ENCODE measurements at places on chromosomes 7 and 10.

GRCh38 chr7:117946151-117946633, 73.0 kb upstream of the CTTNBP2 start:
- peak; percentile 10 for DNase-seq

GRCh38 chr7:28942168-28942567, 16.0 kb downstream of the TRIL start:
- no peak for DNase-seq

DNA sequence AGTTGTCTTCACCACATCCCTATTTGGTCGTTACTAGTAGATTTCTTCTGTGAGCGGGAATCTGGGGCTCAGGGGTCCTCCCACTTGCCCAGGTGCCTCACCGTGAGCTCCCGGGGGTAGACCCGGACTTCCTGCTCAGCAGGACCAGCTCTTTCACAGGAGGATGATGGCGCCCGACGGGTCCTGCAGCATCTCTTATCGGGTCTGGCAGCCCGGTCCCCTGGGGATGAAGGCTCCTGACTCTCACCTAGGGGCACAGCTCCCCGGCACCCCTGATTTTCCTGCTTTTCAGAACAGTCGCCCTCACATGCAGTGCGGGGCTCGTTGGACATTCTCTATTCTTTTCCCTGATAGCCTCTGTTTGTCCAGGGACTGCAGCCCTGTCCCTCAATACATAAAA, 33.0 kb upstream of the SHH start:
- no peak for DNase-seq

- no peak for DNase-seq
Observed at GRCh38 chr7:25753837-25754236, 398.2 kb upstream of the NFE2L3 start.

- peak; percentile 38 for DNase-seq
Observed at GRCh38 chr7:47227762-47228177, 354.1 kb downstream of the TNS3 start.

- no peak for DNase-seq
Observed at GRCh38 chr7:129262324-129262723, 37.5 kb downstream of the AHCYL2 start.

GRCh38 chr7:44959433-44959951, 19.3 kb downstream of the MYO1G start:
- DNase-seq: no peak

GRCh38 chr7:79034730-79035129, 418.7 kb downstream of the MAGI2 start:
- no peak for DNase-seq

- DNase-seq: no peak
Observed at GRCh38 chr7:128876978-128877755, 14.5 kb downstream of the ATP6V1F start.

DNA sequence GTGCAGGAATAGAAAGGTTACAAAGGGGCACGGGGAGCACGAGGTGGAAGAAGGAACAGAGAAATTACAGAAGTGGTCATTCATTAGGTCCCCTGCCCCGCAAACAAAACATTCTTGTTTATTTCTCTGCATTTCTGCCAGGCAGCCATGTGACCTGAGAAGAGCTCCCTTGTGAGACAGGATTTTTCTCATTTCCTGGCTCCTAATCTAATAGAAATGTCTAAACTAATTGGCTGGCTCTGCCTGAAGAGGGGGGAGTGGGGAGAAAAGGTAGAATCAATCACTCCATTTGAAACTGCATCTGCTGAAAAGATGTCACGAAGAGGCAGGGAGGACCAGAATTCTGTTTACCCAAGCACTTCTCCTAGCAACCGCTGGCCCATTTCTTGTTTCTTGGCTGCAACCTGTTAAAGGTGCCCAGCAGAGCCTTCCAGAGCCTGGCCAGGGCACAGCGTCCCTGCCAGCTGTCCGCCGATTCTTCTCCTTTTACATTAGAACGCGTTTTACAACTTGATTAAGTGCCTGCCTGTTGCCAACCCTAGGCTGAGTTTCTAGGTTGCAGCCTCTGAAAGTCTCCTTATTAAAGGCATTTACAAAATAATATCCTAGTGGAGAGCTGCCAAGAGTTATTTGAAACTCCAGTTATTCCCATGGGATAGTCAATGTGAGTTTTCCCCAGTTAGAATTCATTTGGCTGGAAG, 1227.6 kb downstream of the TYW1 start:
- DNase-seq: no peak

GRCh38 chr10:62961951-62962523, 145.9 kb upstream of the EGR2 start:
- no peak for DNase-seq

DNA sequence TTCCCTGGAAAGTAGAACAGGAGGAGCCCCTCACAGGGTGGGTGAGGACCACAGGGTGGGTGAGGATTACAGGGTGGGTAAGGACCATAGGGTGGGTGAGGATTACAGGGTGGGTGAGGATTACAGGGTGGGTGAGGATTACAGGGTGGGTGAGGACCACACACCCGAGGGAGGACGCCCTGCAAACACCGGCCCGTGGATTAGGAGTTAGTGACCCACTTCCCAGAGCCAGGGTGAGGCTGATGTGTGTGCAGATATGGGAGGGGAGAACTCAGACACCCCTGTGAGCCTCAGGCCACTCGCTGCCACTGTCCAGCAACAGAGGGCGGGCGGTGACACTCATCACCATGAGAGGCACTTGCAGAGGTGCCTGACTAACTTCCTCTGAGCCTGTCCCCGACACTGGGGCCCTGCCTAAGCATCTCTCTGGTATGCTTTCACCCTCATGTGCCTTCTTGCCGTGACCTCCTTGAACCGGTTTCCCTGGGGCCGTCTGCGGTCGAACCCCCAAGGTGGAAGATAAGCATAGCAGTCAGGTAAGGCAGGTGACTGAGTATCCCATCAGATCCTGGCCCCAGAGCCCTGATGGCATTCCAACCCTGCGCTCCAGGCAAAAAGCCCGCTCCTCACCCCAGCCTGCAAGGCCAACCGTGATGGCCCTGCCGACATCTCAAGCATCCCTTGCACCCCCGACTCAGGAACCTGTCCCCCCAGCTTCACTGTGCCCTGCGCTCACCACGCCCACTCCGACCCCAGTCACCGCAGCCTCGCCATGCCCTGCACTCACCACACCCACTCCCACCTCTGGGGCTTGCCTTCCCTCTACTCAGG, 74.1 kb downstream of the FAM53B start:
- no peak for DNase-seq

DNA sequence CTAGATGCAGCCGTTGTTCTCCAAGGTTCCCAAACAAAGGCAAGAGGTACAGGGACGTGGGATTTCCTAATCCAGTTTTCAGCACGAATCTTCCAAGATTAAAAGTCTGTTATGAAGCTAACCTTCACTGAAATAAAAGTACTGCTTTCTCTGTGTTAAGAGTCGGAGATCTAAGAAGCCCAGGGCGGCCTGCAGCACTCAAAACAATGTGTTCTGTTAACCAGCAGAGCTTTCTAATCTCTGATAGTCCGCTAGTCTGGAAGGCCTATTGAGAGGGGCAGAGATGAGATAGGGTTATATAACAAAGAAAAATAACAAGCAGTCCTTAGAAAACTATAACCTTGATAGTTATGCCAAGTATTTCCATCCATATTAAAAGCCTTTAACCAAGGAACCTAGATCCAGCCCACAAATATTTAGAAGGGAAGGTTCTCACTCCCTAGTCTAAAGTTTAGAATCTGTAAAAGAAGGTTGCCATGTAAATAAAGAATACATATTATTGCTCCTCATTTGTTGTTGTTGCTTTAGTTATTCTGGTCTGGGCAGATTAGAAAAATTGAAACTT, 106.3 kb upstream of the SVIL start:
- DNase-seq: no peak

DNA sequence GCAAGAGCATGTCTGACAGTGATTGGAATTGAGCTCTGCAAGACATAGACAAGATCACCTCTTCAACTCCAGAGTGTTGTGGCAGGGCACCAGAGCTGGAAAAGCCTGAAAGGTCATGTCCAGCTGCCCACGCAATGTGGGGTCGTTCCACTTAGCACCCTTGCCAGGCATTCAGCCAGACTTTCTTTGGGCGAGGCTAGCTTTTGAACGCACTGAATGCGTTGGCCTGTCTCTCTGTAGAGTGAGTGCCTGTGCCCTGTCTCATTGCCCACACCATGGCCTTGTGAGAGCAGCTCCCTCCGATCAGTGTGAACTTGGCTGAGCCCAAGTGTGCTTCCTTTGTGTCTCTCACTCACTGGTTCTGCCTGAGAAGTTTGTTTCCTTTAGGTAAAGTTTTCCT, 23.3 kb downstream of the UBTD1 start:
- no peak for DNase-seq

GRCh38 chr10:60662917-60663614, 115.2 kb upstream of the CDK1 start:
- DNase-seq: no peak

DNA sequence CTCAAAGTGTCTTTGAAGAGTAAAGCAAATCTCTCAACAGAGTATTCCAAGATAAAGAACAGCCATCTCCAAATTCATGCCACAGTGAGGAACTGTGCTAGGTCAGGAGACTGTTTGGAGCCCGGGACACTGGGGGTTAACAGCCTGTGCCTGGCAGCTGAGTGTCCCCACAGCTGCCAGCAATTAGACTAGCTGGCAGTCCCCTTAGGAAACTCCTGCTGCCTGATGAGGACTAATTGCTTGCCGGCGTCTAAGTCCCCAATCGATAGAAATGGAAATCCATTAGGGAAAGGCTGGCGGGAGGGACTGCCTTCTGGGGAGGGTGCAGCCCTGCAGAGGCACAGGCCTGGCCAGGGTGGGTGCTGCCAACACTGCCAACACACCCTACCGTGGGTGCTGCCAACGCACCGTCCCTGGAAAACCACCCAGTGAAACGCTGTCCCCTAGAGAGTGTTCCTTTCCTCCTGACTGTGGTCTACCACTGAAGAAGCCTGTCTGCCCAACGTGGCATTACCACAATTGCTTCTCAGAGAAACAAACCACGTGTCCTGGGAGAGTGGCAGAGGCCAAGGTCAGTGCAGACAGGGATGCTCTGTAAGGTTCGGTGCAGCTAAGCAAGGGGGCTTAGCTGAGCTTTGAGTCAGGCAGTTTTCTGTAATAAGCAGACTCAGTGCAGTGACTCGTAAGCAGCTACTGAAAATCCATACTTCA, 60.8 kb downstream of the XRCC2 start:
- no peak for DNase-seq

GRCh38 chr7:70219061-70219460, 620.8 kb downstream of the AUTS2 start:
- DNase-seq: no peak

- DNase-seq: no peak
Observed at GRCh38 chr10:101308051-101308450, 45.9 kb upstream of the BTRC start.

DNA sequence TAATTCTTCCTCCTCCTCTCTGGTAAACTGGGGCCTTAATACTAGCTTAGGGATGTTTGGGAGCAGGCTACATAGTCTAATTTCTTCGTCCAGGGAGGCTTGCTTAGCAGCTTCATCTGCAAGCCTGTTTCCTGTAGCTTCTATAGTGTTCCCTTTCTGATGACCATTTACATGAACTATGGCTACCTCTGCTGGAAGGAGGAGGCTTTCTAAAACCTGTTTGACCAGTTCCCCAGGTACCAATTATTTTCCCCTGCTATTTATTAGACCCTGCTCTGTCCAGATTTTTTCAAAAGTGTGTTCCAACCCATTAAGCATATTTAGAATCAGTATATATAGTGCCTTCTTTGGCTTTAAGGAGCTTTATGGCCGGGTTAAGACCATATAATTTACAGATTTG, 38.8 kb upstream of the DNAH11 start:
- no peak for DNase-seq

- DNase-seq: no peak
Observed at GRCh38 chr10:100746784-100747455, 1.5 kb downstream of the PAX2 start.

DNA sequence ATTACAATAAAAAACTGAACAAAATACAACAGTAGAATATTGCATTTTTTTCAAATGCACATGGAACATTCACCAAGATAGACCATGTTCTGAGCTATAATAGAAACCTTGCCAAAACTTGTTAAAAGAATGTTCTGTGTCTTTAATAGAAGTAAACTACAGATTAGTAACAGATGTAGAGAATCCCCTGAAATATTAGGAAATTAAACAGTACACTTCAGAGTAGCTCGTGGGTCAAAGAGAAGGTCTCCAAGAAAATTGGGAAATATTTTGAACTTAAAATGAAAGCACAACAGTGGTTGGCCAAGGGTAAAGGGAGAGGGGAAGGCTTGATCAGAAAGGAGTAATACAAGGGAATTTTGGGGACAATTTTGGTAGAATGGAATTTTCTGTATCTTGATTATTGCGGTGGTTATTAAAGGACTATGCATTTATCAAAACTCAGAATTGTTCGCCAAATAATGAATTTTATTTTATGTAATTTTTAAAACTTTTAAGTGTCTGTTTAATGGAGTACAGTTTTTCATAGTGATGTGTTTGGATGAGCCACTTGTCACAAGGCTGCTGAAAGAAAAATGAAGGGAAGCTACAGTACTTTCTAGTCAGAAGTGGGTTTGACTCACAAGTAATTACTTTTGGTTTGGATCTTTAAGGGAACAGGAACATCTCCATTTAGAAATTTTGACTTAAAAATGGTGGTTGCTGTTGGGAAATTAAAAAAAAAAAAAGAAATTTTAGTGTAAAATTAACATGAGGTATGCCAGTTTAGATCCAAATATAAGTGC, 10.2 kb downstream of the PLEKHA8 start:
- no peak for DNase-seq

DNA sequence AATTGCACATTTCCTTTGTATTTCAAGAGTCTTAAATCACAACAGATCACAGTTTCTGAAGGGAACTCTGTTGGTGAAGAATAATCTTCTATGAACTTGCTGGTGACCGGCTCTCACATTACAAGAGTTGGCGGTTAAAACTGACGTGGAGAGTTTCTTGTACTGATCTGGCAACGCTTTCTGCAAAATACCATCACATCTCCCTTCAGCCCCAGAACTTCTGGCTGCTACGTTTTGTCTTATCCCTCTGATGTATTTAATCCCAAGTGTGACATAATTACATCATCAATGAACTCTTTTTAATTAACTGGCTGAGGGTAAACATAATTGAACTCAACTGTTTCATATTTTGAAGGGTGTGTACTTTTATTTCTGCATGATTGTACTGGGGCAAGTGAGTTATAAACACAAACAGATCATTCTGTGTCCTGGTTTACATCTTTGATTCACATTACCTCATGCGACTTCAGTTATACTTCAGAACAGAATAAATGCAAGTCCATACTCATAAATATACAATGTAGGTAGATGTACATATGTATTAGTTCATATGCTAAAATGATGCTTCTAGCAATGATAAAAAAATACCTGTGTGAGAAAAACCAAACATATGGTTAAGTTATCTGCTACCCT, 105.1 kb upstream of the NPVF start:
- no peak for DNase-seq

GRCh38 chr7:84123965-84124547, 70.5 kb downstream of the SEMA3A start:
- peak; percentile 71 for DNase-seq

DNA sequence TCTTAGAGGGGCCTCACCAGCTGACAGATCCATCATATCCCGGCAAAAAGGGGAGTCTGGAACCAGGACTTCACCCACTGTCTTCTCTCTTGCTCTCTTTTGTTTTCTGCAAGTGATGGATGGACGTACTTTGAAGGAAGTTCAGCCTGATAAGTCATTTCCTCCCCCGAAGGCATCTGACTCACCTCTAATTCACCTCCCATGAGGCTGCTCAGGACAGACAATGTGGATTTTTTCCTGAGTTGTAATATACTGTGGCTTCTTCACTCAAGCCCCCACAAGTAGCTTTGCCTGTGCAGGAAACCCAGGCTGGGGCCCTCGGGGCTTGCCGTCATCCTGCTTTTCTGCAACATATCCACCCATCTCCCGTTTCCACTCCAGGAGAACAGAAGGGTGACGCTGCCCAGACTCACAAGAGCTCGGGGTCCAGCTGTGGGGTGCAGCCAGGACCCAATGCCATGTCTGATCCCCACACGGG, 70.4 kb downstream of the ASB13 start:
- DNase-seq: peak; percentile 86

GRCh38 chr7:106112118-106112971, at the start of gene SYPL1:
Gene SYPL1, minus strand, starts transcription at chr7:106112312. Its CDS starts 104 bp downstream, at chr7:106112208.
- DNase-seq: peak; percentile 38

Measured in non-pigmented ciliary epithelial cell (primary cell).